ENCODE measurements at places on chromosomes 11 and 22. TPM values are rescaled to one million over a fixed set of nuclear protein-coding genes. Genes with fewer than 3 reads are reported as not detected.

- peak; percentile 99 for DNase-seq
Observed at GRCh38 chr11:118415739-118416068, 14.3 kb downstream of the ATP5MG start.

DNA sequence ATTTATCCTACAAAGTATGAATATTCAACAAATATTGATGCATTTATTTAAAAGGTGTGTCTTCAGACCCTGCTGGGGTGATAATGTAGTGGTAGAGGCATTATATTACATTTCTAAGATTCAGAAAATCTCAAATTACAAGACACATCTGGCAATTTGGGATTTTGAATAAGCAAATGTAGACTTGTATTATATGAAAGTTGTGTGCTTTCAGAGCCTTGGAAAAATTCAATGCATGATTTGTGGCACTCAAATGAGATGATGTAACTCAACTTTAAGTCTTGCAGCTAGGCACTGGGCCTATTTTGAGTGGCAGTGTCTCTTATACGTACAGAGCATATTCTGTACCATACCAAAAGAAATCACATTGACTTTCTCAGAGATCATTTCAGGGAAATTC, 214.4 kb downstream of the ETS1 start:
- DNase-seq = no peak

DNA sequence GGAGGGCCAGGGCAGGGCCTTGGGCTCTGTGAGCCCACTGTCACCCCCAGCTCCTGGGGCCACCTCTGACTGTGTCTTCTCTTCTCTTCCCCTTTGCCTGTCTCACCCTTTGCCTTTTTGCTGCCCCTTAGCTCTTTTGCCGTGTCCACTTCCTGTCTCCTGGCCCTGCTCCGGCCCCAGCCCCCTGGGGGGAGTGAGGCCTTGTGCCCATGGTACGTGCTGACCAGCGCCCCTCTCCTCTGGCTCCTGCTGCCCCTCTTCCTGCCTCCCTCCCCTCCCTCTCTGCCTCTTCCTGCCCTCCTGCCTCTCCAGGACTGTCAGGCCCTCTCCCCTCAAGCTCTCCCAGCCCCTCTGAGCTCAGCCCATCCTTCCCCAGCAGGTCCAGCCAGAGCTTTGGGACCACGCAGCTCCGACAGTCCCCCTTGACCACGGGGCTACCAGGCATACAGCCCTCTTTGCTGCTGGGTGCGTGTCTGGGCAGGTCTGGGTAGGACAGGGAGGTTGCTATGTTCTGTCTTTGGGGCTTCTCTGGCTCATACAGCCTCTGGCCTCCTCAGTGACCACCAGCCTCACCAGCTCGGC, 11.7 kb downstream of the TMEM258 start:
- no peak for DNase-seq

Gene CARD10
- 8.3 TPM for total RNA-seq

Gene TRIM68
- 15.3 TPM for total RNA-seq

Data from M059J (cell line).